ENCODE measurements at places on chromosomes 12 and 14.

DNA sequence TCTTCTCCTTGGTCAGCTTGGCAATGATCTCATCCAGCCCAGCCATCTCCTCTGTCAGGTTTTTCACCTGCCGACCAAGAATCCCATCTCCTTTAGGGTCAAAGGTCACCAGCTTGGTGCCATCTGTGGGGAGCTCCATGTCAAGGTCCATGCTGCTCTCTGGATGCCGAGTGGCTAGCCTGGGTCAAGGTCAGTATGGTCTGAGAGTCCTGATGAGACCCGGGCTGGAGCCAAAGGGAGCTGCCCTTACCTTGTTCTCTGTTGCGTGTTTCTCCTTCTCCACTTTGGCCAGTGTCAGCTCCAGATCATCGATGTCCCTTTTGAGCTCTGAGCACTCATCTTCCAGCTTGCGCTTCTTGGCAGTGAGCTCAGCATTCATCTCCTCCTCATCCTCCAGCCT is 11.8 kb downstream of the MYH7 start:
- no peak for DNase-seq

GRCh38 chr14:71675900-71676287 is 256.3 kb upstream of the RGS6 start:
- DNase-seq: no peak

DNA sequence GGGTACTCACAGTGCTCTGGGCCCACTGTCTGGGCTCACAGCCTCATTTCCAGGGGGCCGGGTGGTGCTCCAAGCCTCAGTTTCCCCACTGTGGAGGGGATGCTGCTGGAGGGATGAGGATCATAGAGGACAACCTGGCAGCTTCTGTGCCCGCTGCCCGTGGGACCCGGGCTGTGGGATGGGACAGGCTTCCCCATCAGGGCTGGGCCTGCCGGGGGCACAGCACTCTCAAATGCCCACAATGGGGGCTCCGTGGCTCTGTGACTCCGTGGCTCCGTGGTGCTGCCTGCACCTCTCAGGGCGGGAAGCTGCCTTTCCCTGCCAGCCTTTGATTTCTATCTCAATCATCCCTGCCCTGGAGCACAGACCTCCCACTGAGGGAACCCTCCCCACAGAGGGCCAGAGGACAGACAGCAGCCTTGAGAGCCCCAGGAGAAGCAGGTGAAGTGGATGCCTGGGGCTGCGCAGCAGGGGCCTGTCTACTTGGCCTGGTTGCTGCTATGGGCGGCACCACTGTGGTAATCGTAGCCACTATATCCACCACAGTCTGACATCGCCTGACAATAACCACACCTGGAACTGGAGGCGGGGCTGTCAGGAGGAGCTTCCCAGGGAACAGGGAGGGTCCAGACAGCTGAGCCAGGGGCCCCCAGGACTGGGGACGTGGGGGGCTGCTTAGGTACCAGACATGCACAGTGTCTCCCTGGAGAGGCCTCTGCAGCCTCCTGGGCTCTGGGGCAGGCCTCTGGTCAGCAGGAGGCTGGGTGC is 375.9 kb downstream of the TMEM121 start:
- no peak for DNase-seq

DNA sequence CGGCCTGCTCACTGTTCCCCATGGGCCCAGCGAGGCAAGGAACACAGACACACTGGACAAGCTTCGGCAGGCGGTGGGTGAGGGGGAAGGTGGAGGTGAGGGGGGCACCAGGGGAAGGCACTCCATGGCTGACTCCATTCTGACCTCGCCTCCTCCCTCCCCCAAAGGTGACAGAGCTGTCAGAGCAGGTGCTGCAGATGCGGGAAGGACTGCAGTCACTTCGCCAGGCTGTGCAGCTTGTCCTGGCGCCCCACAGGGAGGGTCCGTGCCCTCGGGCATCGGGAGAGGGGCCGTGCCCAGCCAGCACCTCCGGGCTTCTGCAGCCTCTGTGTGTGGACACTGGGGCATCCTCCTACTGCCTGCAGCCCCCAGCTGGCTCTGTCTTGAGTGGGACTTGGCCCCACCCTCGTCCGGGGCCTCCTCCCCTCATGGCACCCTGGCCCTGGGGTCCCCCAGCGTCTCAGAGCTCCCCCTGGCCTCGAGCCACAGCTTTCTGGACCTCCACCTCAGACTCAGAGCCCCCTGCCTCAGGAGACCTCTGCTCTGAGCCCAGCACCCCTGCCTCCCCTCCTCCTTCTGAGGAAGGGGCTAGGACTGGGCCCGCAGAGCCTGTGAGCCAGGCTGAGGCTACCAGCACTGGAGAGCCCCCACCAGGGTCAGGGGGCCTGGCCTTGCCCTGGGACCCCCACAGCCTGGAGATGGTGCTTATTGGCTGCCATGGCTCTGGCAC is 10.6 kb downstream of the MCRS1 start:
- DNase-seq: no peak

DNA sequence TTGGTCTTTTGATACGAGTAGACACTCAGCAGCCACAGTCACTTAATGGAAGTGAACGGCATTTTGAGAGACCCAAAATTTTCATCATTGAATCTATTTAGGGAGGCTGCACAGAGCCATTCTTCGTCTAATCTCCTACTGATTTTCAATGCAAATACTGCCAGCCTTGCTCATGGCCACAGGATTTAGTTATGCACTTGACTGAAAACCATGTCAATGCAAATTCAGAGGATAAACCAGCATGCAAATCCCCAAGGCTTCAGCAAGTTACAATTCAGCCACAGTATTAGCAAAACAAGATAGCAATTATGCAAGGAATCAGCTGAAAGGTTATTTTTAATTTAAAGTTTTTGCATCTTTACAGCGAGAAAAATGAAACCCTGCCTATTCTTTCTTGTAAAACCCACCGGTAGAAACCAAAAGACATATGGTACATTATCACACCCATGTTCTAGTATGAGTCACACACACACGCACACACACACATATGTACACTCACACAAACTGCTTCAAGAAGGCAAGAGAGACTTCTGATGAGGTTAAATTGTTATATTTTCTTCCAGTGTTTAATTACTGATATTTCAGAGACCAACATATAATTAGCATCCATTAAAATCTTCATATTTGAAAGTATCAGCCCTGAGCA is 985.3 kb upstream of the FLRT2 start:
- DNase-seq: no peak

- DNase-seq: no peak
These were observed 47.4 kb downstream of the SLC38A1 start for GRCh38 chr12:46221255-46222128.

- DNase-seq: no peak
These were observed 337.5 kb downstream of the FLRT2 start for GRCh38 chr14:85867450-85867849.

GRCh38 chr14:96586056-96586455 is 83.9 kb downstream of the PAPOLA start:
- no peak for DNase-seq

GRCh38 chr12:4320497-4320852 is 538 bp upstream of the TIGAR start:
- DNase-seq: no peak

GRCh38 chr12:131513606-131514005 is 197.3 kb upstream of the SFSWAP start:
- no peak for DNase-seq

- DNase-seq: no peak
These were observed 3.3 kb upstream of the ANKRD9 start for GRCh38 chr14:102512793-102513300.

- DNase-seq: no peak
These were observed 41.5 kb upstream of the CCDC60 start for GRCh38 chr12:119292893-119293630.

GRCh38 chr12:31727192-31727591 is 1.6 kb downstream of the AMN1 start:
- no peak for DNase-seq

DNA sequence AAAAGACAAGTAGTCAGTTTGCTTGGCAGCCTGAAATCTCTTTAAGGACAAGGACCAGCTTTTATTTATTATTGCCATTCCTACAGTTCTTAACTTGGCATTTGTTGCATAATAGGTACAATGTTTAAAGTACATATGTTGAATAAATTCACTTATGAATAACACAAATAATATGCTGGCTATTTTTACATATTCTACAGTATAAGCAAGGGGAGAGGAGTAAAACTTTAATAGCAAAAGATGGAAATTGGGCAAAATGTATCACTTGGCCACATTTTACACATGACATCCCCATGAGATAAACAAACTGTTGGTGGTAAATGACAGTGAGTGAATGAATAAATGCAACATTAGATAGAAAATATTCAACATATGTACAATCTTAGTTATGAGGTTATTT is 333.1 kb downstream of the DIO2 start:
- no peak for DNase-seq

DNA sequence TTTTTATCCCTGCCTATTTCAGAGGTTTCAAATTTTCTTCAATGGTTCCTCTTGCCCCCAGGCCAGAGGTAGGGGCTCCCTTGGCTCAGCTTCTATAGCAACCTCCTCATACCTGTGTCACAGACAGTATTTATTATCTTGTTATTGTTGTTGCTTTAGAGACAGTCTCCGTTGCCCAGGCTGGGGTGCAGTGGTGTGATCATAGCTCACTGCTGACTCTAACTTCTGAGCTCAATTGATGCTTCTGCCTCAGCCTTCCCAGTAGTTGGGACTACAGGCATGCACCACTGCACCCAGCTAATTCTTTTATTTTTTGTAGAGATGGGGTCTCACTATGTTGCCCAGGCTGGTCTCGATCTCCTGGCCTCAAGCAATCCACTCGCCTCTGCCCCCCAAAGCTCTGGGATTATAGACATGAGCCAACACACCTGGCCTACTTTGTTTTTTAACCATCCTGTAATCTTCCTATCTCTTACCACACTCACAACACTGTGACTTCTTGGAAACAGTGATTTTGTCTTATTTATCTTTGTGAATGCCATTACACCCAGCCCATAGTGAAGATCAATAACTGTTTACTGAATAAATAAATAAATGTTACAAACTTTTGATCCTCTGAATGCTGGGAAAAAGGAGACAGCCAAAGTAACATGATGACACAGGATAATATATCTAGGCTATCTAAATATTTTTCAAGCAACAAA is 95.9 kb downstream of the PHLDA1 start:
- DNase-seq: no peak

GRCh38 chr14:99946652-99947489 is 118.4 kb upstream of the EVL start:
- peak; percentile 57 for DNase-seq

GRCh38 chr12:50065726-50066310 is 8.4 kb downstream of the ASIC1 start:
- DNase-seq: no peak

GRCh38 chr14:22545842-22546721 is 42.9 kb downstream of the DAD1 start:
- no peak for DNase-seq

- no peak for DNase-seq
These were observed 9.8 kb downstream of the RARG start for GRCh38 chr12:53222170-53222721.

DNA sequence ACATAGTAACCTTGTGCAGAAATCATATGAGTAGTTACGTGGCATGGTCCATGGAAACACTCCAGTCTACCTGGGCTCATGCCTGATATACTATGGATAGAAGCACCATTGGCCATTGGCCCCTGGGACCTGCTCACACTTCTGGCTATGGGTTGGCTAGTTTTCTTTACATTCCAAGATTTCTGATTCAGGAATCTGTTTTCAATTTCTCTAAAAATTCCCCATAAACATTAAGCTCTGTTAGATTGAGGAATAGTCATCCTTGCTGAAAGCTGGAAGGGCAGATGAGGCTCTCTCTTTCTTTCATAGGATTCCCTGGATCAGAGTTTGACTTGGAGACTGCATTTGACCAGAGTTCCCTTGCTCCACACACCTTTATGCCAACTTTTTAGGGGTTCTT is 37.3 kb upstream of the RAP1B start:
- no peak for DNase-seq

DNA sequence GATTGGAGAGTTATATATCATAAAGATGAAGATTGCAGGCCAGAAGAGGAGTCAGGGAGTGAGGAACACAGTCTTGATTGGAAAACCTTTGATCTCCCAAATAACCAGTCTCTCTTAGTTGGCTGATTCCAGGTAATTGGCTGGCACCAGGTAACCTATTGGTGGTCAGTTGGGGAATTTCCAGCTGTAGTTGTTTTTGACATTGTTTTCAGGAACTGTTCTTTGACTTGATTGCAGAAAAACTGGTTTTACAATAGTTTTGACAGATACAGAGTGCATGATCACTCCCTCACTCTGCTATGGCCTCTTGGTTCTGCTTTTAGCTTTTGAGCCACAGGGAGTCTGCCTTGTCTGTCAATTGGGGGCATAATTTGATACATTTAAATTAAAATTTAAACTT is 71.6 kb downstream of the ZNF641 start:
- DNase-seq: no peak

DNA sequence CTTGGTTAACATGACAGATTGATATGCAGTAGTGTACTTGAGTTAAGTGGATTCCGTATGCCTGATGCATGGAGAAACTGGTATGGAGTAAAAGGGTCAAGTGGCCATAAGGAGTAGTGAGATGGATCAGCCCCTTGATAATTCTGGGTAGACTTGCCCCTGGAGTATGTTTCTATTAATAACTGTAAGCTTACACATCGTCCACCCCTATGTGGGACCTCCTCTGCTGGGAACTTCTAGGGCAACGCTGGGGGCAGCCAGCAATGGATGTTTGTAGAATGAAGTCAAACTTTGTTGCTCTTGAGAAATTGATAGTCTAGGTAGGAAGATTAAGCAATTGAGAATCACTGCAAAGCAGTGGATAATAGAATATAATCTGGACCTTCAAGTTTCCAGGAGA is 3.5 kb downstream of the C12orf75 start:
- DNase-seq: no peak

GRCh38 chr12:131409211-131409610 is 301.7 kb upstream of the SFSWAP start:
- DNase-seq: no peak

DNA sequence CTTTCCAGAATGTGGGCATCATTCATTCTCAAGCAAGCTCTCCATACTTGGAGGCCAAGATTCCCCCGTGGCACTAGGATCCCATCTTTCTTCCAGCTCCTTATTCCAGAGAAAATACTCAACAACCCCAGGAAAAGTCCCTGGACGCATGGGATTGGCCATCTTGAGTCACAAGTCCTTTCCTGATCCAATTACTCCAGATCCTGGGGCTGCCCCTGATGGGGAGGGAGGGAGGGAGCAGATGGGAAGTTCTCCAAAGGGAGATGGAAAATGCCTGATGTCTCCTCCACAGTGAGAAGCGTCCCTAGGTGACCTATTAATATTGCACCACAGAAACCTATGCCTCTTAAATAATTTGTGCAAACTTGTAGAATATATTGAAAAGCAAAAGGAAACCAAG is 12.4 kb upstream of the KCNK13 start:
- no peak for DNase-seq
